Midbrain (tissue), 1 donor: ENCODE measurements at places on chromosomes 13 and 19.
A peak's percentile ranks its signal among the peaks of the same experiment; 100 is the strongest.

- DNase-seq: no peak
These were observed 52.0 kb downstream of the KLF5 start for GRCh38 chr13:73110814-73111213.

DNA sequence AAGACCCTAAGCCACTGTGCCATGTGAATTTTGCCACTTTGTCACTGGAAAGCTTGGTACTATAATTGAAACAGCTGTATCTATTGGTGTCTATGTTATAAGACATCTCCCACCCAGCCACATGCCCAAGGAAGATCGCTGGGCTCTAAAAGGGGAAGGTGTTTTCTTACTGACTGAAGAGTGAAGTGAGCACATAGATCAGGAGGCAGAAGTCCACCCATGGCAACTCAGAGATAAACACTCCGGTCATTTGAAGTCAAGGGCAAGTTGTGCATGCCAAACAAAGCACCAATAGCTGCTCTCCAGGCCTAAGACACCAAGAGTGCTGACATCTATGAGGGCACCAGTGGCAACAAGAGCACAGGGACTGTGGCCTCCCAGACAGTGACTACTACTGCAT, 153.8 kb downstream of the KCTD12 start:
- DNase-seq: no peak

DNA sequence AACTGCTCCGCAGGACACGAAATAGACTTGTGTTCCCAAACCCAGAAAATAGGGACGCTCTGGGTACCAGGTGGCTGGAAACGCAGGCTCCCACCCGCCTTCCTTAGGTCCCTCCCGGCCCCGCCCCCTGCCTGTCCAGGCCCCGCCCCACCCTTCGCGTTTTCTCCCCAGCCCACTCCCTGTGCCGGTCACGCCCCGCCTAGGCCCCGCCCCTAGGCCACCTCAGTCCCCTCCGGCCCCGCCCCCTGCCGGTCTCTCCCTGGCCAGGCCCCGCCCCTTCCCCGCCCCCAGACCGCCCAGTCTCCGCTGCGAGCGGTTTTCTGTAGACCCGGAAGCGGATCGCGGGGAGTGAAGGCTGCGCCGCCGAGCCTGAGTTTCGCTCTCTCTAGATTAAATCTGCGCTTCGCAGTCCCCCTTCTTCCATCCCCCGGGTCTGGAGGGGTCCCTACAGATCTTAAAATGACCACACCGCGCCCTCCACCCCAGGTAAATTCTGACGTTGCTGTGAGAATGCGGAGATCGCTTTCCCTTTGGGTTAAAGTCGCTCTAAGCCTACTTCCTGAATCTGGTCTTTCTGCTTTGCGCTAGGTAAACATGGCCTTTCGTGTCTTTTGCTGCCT, 3.7 kb upstream of the ZNF665 start:
- peak; percentile 96 for DNase-seq

- DNase-seq: no peak
These were observed 13.2 kb upstream of the CAMSAP3 start for GRCh38 chr19:7582446-7582845.

DNA sequence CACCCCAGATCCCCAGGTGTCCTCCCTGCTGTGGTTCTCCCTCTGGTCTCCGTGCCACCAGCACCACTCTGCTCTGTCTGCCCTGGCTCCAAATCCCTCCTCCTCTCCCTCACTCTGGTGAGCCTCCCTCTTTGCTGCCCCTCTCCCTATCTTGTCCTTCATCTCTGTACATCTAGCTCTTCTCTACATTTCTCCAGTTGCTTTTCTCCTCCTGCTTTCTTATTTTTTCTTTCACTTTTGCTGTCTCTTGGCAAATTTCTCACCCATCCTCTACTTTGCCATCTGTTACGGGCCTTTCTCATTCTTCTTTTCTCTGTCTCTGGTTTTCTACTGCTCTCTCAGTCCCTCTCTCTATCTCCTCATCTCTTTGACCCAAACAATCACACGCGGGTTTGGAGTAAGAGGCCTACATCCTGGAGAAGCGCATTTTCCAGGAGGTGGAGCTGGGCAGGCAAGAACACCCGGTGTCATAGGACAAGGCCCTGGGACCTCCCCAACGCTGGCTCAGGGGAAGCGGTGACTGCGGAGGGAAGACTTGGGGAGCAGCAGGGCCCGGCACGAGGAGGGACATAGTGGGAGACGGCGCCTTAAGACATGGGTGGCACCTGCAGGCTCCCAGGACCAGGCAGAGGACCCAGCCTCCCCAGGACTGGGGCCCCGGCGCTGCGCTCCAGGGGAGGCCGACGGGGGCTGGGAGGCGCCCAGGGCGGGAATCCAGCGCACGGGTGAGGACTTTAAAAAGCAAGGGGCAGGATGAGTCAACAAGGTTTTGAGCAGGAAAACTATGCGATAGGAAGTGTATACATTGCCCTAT, 9.9 kb downstream of the ZNF611 start:
- DNase-seq: no peak

- no peak for DNase-seq
These were observed 4.9 kb upstream of the ERCC1 start for GRCh38 chr19:45428384-45429231.

- DNase-seq: no peak
These were observed 59.4 kb upstream of the TSHZ3 start for GRCh38 chr19:31408460-31409124.

DNA sequence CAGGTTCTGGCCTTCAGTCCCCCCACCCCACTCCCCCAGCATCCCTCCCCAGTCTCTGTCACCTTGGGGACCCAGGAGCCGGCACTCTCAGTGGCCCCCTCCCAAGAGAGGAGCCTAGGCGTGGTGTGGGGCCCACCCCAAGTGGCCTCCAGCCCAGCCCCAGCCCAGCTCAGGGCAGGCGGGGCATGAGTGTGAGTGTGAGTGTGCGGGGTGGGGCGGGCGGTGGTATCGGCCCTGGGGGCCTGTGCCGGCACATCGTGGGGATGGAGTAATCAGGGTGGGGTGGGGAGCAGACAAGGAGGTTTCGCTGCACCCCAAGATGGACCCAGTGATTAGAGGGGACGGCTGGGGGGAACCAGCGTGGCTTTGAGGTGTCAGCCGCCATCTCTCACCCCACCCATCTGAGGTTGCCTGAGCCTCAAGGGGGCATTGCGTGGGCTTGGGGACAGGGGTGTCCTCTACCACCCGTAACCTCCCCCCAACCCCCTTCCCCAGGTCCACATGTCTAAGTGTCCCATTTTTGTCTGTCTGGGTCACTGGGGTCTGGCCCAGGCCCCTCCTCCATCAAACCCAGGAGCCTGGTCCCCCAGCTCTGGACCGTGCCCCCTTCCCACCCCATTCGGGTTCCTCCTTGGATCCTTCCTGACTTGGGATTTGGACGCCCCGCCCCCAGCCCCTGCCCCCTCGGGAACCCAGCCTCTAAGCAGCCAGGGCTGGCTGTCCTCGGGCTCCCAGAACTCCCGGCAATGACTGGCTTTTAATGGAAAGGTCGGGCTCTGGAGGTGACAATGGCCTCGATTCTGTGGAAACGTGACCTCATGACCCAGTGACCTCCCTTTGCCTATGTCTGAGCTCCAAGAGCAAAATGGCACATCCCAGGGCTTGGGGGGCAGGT, 6.9 kb upstream of the SULT2B1 start:
- no peak for DNase-seq

DNA sequence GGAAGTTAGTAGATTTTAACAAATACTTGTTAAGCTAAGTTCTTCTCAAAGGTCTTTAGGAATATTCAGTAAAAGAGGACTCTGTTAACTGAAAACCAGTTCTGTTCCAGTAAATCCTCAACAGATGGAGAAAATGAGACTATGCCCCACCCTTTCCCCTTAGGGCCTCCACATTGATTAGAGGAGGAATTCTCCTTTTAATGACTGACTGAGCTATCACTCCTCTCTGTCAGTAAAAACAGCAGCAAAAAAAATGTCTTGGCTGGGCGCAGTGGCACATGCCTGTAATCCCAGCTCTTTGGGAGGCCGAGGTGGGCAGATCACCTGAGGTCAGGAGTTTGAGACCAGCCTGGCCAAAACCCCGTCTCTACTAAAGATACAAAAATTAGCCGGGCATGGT, 50.1 kb downstream of the NLRP12 start:
- no peak for DNase-seq

DNA sequence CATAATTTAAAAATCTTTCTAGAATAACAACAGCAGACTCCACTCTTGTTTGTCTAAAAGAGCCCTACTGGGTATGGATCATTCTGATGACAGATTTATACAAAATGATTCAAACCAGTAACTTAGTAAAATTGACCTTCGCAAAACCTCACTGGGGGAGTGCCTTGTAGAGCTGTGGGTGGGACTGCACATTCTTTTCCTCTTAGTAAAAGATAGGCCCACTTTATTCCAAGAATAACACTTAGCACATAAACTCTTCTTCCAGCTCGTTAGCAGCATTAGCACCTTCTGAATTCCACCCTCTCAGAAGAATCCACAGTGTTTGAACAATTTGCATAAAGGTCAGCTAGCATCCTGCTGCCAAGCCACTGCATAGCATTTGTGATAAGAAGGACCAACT, 106.8 kb downstream of the STOML3 start:
- no peak for DNase-seq

DNA sequence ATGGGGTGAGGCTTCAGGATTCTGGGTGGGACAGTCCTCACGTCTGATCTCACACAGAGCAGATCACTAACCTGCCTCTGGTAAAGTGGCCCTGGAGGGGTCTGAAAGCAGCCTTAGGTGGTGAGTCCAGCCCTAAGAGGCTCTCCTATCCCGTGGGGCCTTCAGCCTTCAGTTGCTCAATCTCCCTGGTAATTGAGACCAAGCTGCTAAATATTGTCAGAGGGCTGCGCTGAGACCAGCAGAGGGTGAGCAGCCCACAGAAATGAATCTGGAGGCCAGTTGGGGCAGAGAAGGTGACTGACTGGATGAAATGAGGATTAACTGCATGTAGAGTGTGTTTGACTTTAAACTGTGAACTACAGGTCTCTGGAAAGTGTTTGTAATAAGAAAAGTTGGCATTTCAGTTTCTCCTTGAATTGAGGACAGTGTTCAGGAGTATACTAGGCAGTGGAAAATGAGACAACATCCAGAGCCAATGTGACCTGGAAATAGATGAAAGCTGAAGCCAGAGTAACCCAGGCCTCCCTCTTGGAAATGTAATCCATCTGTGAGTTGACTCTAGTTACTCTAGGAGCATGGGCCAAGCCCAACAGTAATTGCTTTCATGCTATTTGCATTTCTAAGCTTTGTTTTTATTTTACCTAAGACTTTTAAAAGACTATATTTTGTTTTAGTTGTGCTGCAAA, 14.3 kb upstream of the HSPH1 start:
- no peak for DNase-seq

- DNase-seq: no peak
These were observed 572.5 kb downstream of the OLFM4 start for GRCh38 chr13:53601113-53601512.

DNA sequence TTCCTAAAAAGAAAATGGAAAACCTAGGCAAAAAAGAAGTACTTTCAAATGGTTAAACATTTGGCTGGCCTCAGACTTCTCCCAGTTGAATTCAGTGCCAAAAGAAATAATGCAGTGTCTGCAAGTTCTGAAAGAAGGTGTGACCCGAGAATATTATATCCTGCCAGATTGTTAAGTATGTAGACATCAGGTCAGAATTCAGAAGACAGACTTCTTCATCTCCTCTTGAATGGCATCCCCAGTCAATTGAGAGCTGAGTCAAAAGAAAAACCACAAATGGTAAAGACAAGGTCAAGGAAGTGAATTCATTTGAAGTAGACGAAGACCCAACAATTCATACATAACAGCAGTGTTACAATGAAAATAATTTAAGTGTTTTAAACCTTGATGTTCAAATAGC, 194.5 kb downstream of the NBEA start:
- DNase-seq: no peak

DNA sequence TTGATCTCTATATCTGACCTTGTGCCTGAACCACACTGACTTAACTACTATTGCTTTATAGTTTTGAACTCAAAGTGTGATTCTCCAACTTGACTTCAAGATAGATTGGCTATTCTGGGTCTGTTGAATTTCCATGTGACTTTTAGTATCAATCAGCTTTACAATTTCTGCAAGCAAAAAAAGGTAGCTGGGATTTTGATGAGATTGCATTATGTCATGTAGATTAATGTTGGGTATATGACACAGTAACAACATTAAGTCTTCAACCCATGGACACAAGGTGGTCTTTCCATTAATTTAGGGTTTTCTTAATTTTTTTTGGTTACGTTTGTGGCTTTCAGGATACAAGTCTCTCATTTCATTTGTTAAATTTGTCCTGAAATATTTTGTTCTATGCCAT, 28.2 kb downstream of the NLRP5 start:
- no peak for DNase-seq

- no peak for DNase-seq
These were observed 448.4 kb downstream of the COG6 start for GRCh38 chr13:40103864-40104263.

DNA sequence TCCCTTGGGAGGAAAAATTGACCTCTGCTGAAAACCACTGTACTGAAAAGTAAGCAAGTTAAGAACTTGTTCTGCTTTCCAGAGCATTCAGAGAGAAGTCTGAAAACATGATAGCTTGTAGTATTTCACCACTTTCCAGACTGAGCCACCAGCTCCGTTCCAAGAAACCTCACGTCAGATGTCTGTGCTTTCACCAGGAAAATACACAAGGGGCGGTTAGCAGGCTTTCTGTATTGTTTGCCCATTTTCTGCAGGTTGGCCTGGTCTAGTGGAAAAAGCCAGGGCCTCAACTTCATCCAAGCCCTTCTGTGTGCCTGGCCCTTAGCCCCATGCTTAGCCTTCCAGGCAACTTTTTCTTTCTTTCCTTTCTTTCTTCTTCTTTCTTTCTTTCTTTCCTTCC, 36.4 kb downstream of the RXFP2 start:
- peak; percentile 29 for DNase-seq

DNA sequence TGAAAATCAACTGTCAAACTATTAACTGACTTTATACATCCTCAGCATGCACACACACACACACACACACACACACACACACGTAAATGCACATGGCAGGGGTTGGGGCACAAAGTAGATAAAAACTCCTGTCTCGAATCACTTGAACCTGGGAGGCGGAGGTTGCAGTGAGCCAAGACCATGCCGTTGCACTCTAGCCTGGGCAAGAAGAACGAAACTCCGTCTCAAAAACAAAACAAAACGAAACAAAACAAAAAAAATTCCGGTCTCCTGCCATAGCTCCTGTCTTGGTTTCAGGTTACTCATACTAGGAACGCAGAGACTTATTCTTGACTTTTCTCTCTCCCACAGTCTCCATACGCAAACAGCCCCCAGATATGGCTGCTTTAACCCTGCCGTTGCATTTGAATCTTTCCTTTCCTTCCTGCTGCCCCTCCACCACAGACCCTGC, 148.9 kb downstream of the SHISA2 start:
- DNase-seq: no peak

GRCh38 chr19:35310811-35311465, 18.0 kb upstream of the CD22 start:
- no peak for DNase-seq

- DNase-seq: no peak
These were observed 153.2 kb upstream of the SOX1 start for GRCh38 chr13:111913761-111914140.

GRCh38 chr13:64438084-64438483, 2792.1 kb downstream of the PCDH9 start:
- no peak for DNase-seq

GRCh38 chr13:20349564-20350381, 117.7 kb upstream of the GJB6 start:
- no peak for DNase-seq

GRCh38 chr19:49343123-49343522, 7.9 kb downstream of the CD37 start:
- no peak for DNase-seq
